ENCODE measurements at places on chromosomes 7 and 10.

DNA sequence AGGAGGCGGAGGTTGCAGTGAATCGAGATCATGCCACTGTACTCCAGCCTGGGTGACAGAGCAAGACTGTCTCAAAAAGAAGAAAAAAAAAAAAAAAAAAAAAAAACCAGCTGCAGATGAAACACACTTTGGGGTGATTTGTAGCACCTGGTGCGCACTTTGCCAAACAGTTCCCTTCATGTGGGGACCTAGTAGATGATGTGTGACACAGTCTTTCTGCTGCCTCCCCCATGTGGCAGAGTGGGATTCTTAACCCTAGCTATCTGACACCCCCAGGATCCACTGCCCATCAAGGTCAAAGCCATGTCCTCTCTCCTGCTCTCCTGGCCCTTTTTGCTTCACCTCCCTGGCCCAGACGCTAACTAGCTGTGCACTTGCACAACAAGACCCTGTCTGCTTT is 52.1 kb upstream of the PDZD8 start:
- no peak for DNase-seq

- no peak for DNase-seq
Measured at GRCh38 chr10:48444266-48444665, 137.8 kb downstream of the MAPK8 start.

DNA sequence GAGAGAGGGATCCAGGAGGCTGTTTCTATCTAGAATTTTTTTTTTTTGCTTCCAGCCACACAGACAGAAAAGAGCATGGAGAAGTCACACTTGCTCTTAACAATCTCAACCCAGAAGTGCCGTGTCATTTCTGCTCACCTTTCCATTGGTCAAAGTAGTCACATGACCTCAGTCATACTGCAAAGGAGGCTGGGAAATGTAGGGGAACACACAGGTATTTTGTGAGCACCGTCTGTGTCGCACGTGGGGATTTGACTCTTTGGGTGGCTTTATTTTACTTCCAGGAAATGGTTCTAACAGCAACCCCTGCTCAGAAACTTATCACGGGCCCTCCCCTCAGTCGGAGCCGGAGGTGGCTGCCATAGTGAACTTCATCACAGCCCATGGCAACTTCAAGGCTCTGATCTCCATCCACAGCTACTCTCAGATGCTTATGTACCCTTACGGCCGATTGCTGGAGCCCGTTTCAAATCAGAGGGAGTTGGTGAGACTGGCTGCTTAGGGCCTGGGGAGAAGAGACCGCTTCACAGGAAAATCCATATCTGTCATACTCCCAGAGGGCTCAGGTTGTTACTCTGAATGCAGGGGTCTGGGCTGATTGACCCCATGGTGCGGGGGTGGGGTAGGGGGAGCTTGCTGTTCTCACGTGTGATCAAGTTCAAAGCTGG is 13.1 kb upstream of the CPA1 start:
- DNase-seq: no peak

DNA sequence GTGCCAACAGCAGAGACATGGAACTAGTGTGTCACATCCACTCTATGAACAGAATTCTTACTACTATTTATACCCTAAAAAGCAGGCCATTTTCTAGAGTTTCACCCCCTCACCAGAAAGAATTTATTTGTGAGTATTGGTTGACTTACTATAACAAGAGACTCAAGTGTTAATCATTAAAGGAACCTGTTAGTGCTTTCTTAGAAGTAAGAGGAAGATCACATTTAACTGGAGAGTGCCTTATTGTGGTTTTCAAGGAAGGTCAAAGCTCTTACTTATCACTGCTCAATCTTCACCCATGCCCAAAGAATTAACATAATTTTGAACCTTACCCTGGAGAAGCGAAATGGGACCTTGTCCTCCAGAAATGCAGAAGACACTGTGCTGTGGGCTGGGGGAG is 169.3 kb upstream of the PRSS1 start:
- DNase-seq: no peak

- no peak for DNase-seq
Measured at GRCh38 chr7:38492010-38492409, 139.2 kb downstream of the AMPH start.

GRCh38 chr10:120459185-120459584 is 2.2 kb downstream of the PLPP4 start:
- no peak for DNase-seq

DNA sequence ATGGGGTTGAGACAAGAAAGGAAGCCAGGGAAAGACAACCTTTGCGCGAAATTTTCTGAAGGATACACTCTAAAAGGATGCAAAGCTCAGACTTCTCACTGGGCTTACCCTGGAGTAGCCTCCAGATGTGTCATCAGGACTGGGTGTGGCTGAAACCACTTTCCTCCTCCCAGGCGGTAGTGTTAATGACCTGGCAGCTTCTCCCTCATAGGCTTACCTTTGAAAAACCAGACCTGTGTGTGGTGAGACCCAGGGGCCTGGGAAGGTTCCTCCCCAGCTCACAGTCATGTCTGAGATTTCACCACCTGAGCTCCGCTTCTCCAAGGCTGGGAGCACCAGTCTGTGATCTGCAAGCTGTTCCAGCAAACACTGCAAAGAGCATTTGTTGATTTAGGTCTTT is 93.7 kb downstream of the EPC1 start:
- DNase-seq: peak; percentile 73

- DNase-seq: no peak
Measured at GRCh38 chr7:29841926-29842701, 35.8 kb downstream of the WIPF3 start.

DNA sequence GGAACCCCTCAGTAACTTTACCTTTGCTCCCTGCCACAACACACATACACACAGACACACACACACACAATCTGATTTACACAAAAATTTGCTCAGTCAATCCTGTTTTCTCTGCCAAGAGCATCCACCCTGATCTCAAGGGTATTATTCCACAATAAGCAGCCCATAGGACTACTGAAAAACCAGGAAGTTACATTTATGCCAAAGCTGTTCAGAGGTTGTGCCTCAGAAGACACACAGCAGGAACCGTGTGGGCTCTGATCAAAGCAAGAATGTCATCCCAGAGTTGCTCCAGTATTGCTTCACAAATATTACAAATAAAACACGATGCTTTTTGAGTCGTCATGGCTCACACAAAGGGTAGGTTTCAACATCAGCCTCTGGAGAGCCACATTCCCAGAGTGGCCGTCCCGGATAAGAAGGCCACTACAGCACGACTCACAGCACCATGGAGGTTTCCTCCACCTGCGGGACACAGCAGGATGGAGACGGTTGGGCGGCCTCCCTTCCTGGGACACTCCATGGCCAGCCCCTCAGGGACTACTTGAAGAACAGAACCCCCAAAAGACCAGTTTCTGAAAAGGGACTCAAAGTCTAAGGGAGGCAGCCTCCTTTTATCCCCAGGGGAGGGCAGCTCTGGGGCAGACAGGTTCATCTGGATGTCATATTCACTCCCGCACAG is 1.6 kb downstream of the AIFM2 start:
- peak; percentile 92 for DNase-seq

- no peak for DNase-seq
Measured at GRCh38 chr7:106354822-106355221, 70.0 kb upstream of the NAMPT start.

GRCh38 chr7:101179117-101179516 is 976 bp downstream of the NAT16 start:
- DNase-seq: no peak

DNA sequence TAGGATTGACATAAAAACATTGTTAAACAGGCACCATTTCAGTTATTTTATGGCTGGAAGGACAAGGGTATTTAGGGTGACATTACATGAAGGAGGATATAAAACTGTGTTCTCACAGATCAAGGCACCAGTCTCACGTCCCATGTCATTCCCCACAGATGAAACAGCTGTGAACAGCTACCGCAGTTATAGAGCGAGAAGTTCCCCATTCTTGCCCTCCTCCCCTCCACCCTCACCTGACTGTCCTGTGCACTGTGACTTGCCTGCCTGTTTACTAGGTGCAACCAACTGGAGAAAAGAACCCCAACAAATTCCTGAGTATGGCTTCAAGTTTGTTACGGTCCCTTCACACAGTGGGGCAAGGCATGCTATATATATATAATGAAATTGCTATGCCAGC is 141.6 kb downstream of the SND1 start:
- DNase-seq: no peak

Measured in GM23248 (cell line).